ENCODE measurements at places on chromosomes 2 and 18. TPM values are rescaled to one million over a fixed set of nuclear protein-coding genes. Genes with fewer than 3 reads are reported as not detected.

The DSG3 gene
- 1.4 TPM for total RNA-seq

- peaks cover 5% of the 10 kb centered on the region for H3K4me1 ChIP-seq
- H3K27ac ChIP-seq: no peak overlapping the region
- H3K27me3 ChIP-seq: no peaks in the 10 kb centered on the region
- H3K4me3 ChIP-seq: no peak overlapping the region
Observed at GRCh38 chr2:62265106-62265505, 69.2 kb downstream of the B3GNT2 start.

- H3K27me3 ChIP-seq: no peaks in the 10 kb centered on the region
- no peak overlapping the region for H3K27ac ChIP-seq
- no peaks in the 10 kb centered on the region for H3K36me3 ChIP-seq
- peaks cover 13% of the 10 kb centered on the region for H3K4me1 ChIP-seq
Observed at GRCh38 chr2:84674586-84674985, 158.3 kb downstream of the DNAH6 start.

DNA sequence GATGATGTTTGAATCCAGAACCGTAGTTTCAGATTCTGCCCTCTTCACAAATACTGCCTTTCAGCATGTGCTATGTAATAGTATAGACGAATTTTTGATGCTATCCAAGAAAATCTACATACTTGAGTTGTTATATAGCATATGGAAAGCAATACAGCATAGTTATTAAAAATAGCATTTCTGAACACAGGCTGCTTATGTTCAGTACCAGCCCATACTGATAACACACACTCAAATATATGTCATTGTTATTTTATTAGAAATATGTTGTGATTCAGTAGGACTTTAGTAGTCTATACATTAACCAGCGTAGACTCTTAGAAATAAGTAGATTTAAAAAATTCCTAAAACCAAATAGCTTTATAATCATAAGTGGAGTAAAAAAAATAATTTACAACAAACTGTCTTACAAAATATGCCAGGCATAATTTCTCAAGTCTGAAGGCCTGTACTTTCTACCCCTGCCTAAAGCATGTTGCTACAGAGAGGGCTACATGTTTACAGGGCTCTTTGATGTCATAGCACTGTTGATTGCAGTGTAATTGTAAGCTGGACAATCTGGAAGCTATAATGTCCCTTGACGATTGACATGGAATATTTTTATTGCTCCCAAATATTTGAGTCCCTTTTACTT, 86.3 kb downstream of the ASXL3 start:
- DNase-seq: no peak
- H3K4me1 ChIP-seq: no peaks in the 10 kb centered on the region
- no peak overlapping the region for H3K27ac ChIP-seq
- no peaks in the 10 kb centered on the region for H3K27me3 ChIP-seq
- H3K4me3 ChIP-seq: no peak overlapping the region

- H3K4me3 ChIP-seq: no peak overlapping the region
- H3K27me3 ChIP-seq: no peaks in the 10 kb centered on the region
- H3K4me1 ChIP-seq: no peaks in the 10 kb centered on the region
Observed at GRCh38 chr2:167925758-167926157, 321.6 kb downstream of the STK39 start.

DNA sequence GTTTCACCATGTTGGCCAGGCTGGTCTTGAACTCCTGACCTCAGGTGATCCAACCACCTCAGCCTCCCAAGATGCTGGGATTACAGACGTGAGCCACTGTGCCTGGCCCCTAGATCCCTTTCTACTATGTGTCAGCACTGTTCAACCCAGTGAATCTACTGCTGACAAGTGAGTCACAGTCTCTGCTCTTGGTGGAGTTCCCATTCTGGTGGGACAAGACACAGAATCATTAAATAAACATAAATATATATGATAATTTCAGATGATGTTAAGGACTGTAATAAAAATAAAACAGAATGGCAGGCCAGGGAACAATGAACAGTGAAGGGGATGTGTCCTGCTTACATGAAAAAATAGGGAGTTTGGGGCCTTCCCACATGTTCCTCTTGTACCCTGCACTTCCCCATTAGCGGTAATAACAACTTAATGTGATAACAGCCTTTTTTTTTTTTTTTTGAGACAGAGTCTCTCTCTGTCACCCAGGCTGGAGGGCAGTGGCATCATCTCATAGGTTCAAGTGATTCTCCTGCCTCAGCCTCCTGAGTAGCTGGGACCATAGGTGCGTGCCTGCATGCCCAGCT, 112.2 kb downstream of the CPO start:
- H3K4me3 ChIP-seq: no peak overlapping the region
- DNase-seq: no peak
- H3K27ac ChIP-seq: no peak overlapping the region
- H3K27me3 ChIP-seq: no peaks in the 10 kb centered on the region
- no peaks in the 10 kb centered on the region for H3K36me3 ChIP-seq
- peaks cover 13% of the 10 kb centered on the region for H3K4me1 ChIP-seq

Measured in osteoblast (primary cell).